ENCODE measurements at places on chromosomes 16 and 17.

DNA sequence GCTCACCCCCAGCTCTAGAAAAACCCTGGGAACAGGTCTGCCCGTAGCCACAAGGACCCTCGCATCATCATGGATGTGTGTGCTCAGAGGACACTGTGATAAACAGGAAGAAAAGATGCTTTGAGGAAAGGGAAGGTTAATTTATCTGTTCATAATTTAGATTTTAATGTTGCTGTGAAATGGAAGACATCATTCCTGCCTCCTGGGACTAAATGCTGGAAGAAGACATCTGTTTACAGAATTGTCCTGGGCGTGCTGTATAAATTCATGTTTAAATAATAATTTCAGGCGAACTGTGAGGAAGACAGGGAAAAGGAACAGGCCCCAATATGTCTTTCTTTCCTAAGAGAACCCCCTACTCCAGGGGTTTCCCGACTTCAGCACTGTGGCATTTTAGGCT, 112.6 kb downstream of the SHISA6 start:
- no peak for DNase-seq

DNA sequence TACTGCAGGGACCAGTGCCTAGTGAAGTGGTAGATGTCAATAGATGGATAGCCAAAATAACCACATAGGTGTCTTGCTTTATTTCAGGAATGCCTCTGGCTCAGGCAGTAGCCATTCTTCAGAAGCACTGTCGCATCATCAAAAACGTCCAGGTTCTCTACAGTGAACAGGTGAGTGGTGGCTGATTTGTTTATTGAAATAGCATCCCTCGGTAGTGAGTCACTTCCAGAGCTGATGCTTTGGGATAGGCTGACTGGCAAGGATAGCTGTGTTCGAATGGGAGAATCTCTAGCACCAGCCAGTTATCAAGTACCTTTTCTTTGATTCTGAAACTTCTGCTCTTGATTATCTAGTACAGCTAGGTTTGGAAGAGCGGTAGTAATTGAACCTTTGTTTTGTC, 10.3 kb downstream of the PHAF1 start:
- DNase-seq, result no peak

GRCh38 chr16:50505115-50505514, 43.1 kb upstream of the NKD1 start:
- no peak for DNase-seq

GRCh38 chr17:2335726-2336214, 487 bp downstream of the TSR1 start:
- no peak for DNase-seq

- DNase-seq, result no peak
Measured at GRCh38 chr17:6157716-6158115, 87.5 kb downstream of the WSCD1 start.

- DNase-seq, result no peak
Measured at GRCh38 chr16:1090620-1091587, 5.1 kb downstream of the C1QTNF8 start.

DNA sequence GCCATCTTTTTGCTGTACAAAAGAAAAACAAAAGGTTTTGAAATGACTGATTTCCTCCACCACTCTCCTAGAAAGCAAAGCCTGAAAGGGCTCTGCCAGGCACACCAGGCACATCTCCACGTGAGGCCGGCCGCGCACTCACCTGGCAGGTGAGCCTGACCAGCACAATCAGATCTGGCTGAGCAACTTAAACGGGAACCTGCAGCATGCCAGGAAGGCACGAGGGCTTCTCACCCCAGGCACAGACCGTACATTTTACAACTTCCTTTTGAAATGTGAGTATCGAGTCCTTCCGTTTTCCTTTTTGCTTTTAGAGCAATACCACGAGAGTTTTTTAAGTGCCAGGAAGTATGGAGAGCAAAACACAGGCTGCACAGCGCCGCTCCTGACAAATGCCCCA, 22.5 kb downstream of the SLC38A10 start:
- DNase-seq, result no peak

GRCh38 chr16:17070882-17071592, 399.7 kb downstream of the XYLT1 start:
- no peak for DNase-seq

DNA sequence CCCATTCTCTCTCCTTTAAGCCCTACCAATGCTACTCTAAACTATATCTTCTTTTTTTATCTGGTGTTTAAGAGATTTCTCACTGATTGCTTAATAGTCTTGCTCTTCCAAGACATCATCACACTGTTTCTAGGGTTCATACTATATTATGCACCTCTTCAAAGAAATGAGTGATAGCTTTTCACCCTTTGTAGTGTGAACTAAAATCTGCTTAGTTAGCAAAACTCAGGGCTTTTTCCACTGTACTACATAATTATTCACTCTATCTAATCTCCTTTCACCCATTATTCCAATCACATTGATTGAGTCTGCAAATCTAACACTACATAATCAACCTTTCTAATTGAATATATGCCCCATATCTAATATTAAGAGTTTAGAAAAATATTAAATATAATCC, 456.0 kb upstream of the SOX9 start:
- no peak for DNase-seq

Data from NCI-H187 treated with DMSO at 0.1 percent for 48 hours (cell line).